ENCODE measurements at places on chromosomes 5 and 9. TPM values are rescaled to one million over a fixed set of nuclear protein-coding genes. Genes with fewer than 3 reads are reported as not detected.

The AGPAT2 gene
- total RNA-seq: 18.4 TPM

GRCh38 chr5:35859101-35859661 is 2.5 kb downstream of the IL7R start:
- peak overlapping the region; percentile 48 for H3K4me3 ChIP-seq
- H3K36me3 ChIP-seq: no peaks in the 10 kb centered on the region
- H3K4me1 ChIP-seq: peaks cover 50% of the 10 kb centered on the region
- peak overlapping the region; percentile 70 for H3K27ac ChIP-seq
- DNase-seq: peak; percentile 3
- H3K27me3 ChIP-seq: no peaks in the 10 kb centered on the region

- H3K36me3 ChIP-seq: no peaks in the 10 kb centered on the region
- no peaks in the 10 kb centered on the region for H3K27me3 ChIP-seq
- no peak for DNase-seq
- H3K27ac ChIP-seq: no peak overlapping the region
Measured at GRCh38 chr9:108783731-108784495, 71.9 kb downstream of the ACTL7B start.

GRCh38 chr9:104750185-104750767 is 2.8 kb downstream of the NIPSNAP3A start:
- no peak for DNase-seq
- H3K36me3 ChIP-seq: no peaks in the 10 kb centered on the region
- H3K4me1 ChIP-seq: peaks cover 17% of the 10 kb centered on the region
- H3K4me3 ChIP-seq: peak overlapping the region; percentile 21

The PNPLA7 gene
- total RNA-seq: 1.8 TPM

- H3K4me3 ChIP-seq: no peak overlapping the region
- no peak for DNase-seq
Measured at GRCh38 chr5:101429241-101429640, 526.2 kb upstream of the ST8SIA4 start.

The NUTM2G gene
- total RNA-seq: not detected
